ENCODE measurements at places on chromosomes 11 and 22. TPM values are rescaled to one million over a fixed set of nuclear protein-coding genes. Genes with fewer than 3 reads are reported as not detected.

Gene CD3E
- total RNA-seq, result not detected

Gene CCDC116
- total RNA-seq, result under 0.01 TPM

Gene OR4D5
- not detected for total RNA-seq

Gene FAM180B
- total RNA-seq, result not detected

Gene OR8I2
- not detected for total RNA-seq

Gene WNT11
- total RNA-seq, result 0.09 TPM

Gene DDI1
- not detected for total RNA-seq
